ENCODE measurements at places on chromosomes 1 and 21.

- no peak for DNase-seq
These were observed 1.5 kb downstream of the PARP1 start for GRCh38 chr1:226406401-226406881.

DNA sequence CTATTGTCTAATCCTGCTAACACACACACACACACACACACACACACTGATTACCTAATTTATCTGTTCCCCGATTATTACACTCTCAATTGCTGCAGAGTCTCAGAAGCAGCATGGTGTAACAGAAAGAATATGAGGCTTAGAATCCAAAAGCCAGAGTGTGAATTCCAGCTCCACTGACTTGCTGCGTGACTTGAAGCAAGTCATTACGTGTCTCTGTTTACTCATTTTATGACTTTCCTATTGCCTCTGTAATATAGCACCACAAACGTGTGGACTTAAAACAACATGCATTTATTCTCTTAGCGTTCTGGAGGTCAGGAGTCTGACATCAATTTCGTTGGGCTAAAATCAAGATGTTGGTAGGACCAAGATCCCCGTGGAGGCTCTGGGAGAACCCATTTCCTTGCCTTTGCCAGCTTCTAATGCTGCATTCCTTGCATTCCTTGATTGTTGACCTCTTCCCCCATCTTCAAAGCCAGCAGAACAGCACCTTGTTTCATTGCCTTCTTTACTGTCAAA lies 55.9 kb upstream of the ATP5PO start:
- no peak for DNase-seq

DNA sequence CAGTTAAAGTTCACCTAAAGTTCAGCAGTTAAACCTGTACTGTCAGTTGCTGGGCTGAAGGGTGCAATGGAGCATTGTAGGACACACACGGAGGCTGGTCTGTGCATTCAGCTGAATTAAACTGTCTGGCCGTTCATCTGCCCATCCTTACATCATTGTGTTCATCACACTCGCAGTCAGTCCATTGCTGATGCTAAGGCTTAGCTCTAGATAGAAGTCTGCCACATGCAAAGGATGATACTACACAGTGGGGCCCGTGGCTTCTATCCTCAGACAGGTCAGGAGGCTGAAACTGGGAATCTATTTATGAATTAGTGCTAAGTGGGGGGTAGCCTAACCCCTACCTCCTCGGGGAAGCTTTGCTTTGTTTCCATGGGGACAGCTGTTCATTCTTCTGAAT lies 60.4 kb downstream of the CNIH3 start:
- DNase-seq, result no peak

- DNase-seq, result no peak
These were observed 155.8 kb downstream of the TRIM33 start for GRCh38 chr1:114355240-114355639.

- no peak for DNase-seq
These were observed 40.9 kb downstream of the ACTL8 start for GRCh38 chr1:17795836-17796645.

GRCh38 chr1:110207831-110208230 lies 2.3 kb upstream of the KCNC4 start:
- peak; percentile 66 for DNase-seq

- DNase-seq, result no peak
These were observed 66.5 kb upstream of the LRRN2 start for GRCh38 chr1:204751883-204752687.

DNA sequence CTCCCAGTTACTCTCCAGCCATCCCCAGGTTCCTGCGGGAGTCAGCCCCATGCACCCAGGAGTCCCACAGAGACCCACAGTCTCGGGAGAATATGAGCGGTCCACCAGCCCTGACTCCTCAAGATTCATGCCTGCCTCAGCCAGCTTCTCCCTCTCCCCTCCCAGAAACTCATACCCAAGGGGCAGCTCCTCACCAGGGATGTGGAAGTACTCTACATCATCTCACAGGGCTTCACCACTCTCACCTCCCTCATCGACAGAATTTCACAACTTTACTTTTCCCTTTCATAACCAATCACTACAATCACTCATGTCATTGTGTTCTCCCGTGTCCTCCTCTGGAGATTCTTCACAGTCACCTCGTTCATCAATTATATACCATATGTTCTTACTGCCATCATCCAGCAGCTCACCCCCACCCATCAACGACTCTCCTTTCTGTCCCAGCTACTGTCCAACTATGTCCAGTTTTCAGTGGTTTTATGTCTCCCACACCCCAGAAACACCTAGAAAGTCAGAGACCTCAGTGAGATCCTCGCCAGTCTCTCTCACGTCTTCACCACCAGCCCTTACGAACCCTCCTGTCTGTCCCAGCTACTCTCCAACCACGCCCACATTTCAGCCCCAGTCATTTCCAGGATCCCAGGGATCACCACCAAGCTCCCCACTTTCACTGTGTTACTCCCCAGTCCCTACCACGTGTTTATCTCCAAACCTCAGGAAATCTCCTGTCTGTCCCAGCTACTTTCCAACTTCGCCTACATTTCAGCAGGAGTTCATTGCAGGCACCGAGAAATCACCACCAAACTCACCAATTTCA lies 1530.1 kb upstream of the TPTE start:
- DNase-seq, result no peak

GRCh38 chr1:64986903-64987871 lies 20.8 kb upstream of the JAK1 start:
- no peak for DNase-seq

GRCh38 chr1:20080441-20081352 lies 10.7 kb downstream of the PLA2G5 start:
- DNase-seq, result no peak

DNA sequence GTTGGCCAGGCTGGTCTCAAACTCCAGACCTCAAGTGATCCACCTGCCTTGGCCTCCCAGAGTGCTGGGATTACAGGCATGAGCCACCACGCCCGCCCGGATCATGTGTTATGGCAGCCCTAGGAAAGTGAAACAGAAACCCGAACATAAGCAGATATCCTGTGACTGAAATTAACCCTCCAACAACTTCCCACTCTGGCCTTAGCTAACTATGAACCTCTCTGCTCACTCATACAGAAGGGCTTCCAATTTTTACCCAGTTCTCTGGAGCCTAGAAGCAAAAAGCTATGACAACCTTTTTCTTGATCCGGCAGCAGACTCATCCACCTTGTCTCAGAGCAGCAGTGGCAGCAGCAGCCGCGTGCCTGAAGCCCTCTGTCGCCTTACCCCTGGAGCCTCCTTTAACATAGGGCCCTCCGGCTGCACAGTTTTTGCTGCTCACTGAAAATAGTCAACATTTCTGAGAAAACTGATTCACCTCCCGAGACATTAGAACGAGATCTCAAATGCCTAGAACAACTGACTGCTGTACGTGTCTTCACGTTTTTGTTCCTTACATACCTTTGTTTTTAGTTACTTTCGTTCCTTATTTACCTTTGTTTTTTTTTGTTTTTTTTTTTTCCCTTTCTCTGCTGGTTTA lies 9.3 kb downstream of the CBR1 start:
- DNase-seq, result peak; percentile 28

DNA sequence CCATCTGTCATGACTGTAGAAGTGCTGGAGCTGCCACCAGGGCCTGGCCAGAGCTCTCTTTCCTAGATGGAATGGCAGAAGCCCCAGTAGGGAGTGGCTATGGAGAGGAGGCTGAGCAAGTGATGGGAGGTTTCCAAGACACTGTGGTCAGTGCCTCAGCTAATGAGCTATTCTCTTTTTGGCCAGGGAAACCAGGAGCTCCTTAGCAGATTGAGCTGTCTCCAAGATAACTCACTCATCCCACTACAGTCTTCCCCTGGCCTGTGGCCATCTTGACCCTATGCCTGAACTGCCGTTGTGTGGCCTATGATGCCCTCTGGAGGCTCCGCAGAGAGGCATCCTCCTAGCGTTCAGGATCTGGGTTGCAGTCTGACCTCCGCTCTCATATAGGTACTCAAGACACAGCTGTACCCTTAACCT lies 60.5 kb downstream of the ERI3 start:
- no peak for DNase-seq

- DNase-seq, result no peak
These were observed 156.2 kb downstream of the DENND1B start for GRCh38 chr1:197619008-197619640.

GRCh38 chr1:9068981-9069325 lies 482 bp downstream of the SLC2A5 start:
- DNase-seq, result no peak

DNA sequence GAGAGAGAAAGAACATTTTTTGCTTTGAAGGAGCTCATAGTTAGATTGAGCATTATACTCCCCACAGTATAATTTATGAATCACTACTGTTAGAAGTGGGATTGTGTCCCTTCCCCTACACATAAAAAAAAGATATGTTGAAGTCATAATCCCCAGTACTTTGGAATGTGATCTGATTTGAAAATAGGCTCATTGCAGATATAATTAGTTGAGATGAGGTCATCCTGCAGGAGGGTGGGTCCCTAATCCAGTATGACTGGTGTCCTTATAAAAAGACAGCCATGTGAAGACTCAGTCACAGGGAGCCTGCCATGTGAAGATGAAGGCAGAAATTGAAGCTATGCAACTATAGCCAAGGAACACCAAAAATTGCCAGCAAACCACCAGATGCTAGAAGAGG lies 76.4 kb downstream of the TGFB2 start:
- DNase-seq, result no peak

- DNase-seq, result no peak
These were observed 46.0 kb downstream of the RPL5 start for GRCh38 chr1:92877792-92878191.

- no peak for DNase-seq
These were observed 9.2 kb downstream of the S100A10 start for GRCh38 chr1:151984313-151984956.

DNA sequence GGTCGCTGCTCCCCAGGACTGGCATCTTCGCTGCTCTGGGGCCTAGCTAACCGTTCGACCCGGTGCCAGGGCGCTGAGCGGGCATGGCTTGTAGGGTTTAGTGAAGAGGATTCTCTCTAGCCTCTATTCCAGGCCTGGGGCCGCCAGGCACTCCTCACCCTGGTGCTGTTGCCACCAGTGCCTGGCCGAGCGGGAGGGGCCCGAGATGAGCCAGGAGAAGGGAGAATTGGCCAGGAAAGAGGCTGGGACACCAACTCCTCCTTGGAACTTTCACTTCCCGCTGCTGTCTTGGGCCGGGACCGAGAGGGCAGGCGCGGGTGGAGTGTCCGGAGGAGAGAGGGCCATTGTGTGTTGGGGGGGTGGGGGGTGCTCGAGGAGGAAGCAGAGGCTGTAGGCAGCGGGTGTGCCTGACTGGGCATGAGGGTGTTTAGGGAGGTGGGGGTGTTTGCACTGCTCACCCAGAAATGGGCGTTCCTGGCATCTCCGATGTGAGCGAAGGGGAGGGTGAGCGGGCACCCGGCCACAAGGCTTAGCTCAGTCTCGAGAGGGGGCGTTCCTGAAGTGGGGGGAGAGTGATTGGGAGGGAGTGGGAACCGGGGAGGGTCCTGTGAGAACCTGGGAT lies 772 bp downstream of the ADAM15 start:
- no peak for DNase-seq

GRCh38 chr1:20499105-20499504 lies 8.8 kb downstream of the MUL1 start:
- DNase-seq, result no peak

DNA sequence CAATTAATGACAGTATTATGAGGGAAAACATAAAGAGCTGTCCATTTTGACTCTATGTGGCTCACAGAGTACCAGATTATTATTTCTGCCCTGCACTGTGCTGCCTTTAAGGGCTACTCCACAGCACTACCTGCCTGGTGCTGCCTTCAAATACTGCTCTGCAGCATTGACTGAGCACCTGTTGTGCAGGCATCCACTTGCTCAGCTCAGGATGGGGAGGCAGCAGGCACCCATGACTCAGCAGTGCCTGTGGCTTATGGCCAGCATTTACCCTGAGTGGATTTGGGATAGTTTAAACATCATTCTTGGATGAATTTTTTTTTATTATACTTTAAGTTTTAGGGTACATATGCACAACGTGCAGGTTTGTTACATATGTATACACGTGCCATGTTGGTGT lies 953 bp upstream of the KPRP start:
- DNase-seq, result no peak

DNA sequence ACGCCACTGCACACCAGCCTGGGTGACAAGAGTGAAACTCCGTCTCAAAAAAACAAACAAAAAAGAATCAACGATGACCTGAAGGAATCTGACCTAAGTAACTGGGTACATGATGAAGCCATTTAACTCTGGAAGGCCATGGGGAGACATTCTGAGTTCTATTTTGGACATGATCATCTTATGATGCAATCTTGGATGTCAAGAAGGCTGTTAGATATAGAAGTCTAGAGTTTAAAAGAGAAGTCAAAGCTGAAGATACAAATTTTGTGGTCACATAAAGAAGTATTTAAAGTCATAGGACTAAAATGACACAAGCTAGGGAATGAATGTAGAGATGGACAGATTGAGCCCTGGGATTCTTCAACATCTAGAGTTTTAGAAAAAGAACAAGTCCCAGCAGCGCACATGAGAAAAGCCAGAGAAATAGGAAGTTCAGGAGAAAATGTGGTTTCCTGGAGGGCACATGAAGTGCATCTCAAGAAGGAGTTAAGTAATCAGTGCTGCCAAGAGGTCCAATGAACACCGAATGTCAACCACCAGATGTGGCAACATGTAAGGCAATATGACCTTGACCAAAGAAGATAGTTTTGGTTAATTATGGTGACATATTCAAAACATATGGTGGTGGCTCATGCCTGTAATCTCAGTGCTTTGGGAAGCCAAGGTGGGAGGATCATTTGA lies 26.8 kb downstream of the ELK4 start:
- DNase-seq, result no peak

DNA sequence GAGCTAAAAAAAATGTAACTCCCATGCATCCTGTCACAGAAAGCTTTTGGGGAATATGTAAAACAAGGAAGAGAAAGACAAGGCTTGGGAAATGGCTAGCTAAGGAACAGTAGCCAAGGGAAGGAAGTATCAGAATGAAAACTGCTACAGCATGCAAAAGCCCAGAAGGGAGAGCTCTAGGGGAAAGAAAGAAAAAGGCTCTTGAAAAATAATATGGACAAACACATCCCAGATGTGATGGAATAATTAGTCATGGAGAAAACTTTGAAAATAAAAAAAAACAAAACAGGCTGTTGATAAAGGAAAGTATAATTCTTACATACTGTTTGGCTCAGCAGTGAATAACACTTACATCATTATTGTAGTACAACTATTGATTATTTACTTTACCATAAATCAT lies 47.9 kb upstream of the VCAM1 start:
- no peak for DNase-seq

- no peak for DNase-seq
These were observed 3.4 kb downstream of the DDX59 start for GRCh38 chr1:200666309-200666708.

GRCh38 chr1:32431736-32432400 lies 33.0 kb upstream of the ZBTB8B start:
- DNase-seq, result no peak

GRCh38 chr1:116721451-116722007 lies 32.7 kb upstream of the CD2 start:
- no peak for DNase-seq

- no peak for DNase-seq
These were observed 109.9 kb downstream of the IGSF21 start for GRCh38 chr1:18217398-18218043.

DNA sequence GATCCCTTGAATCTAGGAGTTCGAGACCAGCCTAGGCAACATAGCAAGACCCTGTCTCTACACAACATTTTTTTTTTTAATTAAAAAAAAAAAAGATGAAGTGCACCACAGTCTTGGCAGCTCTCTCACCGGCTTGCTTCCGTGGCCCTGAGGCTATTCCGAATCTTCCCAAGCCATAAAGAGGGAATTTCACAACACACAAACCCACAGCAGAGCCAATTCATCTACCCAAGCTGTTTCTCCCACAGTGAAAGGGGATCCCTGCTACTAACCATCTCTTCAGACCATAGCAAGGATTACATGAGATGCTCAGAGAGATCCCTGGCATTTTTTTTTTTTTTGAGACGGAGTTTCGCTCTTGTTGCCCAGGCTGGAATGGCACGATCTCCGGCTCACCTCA lies 8.3 kb upstream of the CHD5 start:
- DNase-seq, result no peak

Data from stimulated activated CD4-positive, alpha-beta T cell treated with anti-CD3 and anti-CD28 coated beads, TNF-alpha, amount 100 ng/mL, for 48 hours (primary cell).